ENCODE measurements at places on chromosomes 5 and 9.

- DNase-seq, result no peak
Measured at GRCh38 chr5:95439801-95440493, 48.8 kb downstream of the FAM81B start.

GRCh38 chr5:100840789-100841188 lies 62.3 kb downstream of the ST8SIA4 start:
- DNase-seq, result no peak

DNA sequence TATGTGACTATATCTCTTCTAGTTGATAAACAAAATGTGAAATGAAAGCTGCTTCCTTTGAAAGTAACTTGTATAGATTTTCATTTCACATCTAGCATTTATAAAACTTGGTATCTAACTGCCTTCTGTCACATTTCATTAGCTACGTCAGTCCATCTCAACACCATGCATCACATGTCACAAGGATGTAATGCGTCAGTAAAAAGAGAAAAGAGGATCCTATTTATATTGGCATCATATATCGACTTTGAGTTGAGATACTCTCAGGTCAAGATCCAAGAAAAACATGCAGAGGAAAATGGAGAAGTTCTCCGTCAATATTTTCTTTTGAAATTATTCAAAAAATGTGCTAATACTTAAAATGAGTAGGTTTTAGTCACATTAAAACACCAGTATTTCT lies 1211.2 kb downstream of the EFNA5 start:
- DNase-seq, result no peak

DNA sequence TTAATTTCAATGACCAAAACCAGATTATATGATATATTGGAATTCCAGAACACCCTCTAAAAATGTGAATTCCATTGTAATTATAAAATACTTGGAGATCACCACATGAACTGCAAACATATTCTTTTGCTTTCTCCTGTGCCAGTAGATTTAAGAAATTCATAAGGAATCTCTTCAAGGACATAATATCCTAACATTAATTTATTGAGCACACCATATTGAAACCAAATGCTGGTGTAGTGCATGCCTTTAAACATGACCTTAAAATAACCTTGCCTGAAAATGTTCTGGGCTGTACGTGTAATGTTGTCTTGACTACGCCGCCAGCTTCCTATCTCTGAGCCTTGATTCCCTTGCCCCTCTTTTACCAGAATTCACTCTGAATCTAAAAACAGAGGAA lies 205.0 kb upstream of the ACTBL2 start:
- no peak for DNase-seq

- DNase-seq, result no peak
Measured at GRCh38 chr5:100779669-100780375, 123.3 kb downstream of the ST8SIA4 start.

DNA sequence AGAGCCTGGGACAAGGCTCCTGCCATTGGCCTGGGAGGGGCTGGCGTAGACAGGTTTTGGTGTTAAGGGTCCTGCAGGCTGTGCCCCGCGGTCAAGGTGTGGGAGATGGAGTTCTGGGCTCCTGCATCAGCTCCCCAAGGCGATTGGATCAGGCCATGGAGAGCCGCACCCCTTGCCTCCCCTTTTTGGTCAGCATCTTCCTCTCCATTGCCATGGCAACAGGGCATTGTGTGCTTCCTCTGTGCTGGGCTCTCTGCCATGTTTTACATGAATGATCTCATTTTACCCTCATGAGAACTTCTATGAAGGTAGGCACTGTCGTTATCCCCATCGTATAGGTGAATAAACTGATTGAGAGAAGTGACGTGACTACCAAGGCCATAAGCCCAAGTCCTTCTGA lies 344.3 kb upstream of the CLINT1 start:
- no peak for DNase-seq

GRCh38 chr9:109652112-109652511 lies 127.9 kb upstream of the PALM2AKAP2 start:
- no peak for DNase-seq

GRCh38 chr9:112489039-112489546 lies 2.5 kb downstream of the KIAA1958 start:
- DNase-seq, result no peak

Data from mesothelial cell of epicardium (in vitro differentiated cells).